ENCODE measurements at places on chromosomes 6 and 20.

GRCh38 chr6:20778912-20779311 is 244.7 kb downstream of the CDKAL1 start:
- no peak for DNase-seq

- DNase-seq = no peak
Observed at GRCh38 chr6:70592391-70593117, 25.8 kb downstream of the SDHAF4 start.

DNA sequence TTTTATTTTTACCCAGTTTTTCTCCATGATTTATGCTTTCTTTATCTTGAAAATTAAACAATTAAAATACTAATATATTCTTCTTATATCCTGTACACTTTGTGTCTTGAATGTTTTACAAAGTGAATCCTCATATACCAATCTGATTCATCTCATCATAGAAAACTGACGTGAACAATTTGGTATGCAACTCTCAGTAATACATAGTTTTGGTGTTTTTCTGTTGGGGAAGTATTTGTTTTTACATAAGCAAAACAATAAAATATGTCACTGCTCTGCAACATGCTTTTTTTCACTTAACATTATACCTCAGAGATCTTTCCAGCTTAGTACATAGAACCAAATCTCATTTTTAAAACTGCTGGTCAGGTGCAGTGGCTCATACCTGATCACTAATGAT is 14.7 kb downstream of the DNAAF9 start:
- no peak for DNase-seq

DNA sequence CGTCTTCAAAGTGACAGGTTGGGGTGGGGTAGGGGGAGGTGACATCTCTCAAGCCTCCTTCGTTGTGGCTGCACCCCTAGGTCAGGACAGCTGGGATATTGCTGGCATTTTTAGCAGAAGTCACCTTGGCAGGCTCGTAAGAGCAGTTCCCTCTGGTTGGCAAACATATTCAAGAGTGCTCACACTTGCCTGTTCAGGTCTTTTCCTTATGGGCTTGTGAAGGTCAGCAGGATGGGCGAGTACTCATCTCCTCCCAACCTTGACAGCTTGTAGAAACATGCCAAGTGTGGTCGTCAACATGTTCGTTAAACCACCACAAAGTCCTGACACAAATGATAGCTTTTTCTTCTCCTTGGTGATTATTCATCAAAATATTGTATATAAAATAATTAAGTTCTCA is 113.6 kb downstream of the HDGFL1 start:
- no peak for DNase-seq

DNA sequence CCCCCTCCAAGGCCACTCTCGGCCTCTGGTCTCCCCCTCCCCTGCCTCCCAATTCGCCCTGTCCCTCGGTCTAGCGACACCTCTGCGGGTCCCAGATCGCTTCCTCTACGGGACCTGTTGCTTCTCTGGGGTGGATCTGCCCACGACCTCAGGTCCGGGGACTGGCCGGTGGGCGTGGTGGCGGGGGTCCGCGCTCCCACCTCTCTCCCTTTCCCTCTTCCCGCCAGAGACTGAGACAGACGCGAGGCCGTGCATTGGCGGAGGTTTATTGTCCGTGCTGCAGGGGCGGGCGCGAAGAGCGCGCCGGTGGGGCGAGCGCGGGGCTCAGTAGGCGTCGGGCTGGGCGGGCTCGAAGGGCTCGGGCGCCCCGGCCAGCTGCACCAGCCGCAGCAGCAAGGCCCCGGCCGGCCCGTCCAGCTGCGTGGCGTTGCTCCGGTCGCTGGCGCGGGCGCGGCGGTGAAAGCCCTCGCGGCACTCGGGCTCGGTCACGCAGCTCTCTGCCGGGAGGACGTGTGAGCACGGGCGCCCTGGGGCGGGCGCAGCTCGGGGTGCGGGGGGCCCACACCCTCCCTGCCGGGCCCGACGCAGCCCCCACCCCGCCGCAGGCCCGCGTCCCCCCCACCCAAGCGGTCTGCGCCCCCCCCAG is 2.1 kb downstream of the AVP start:
- DNase-seq = no peak

DNA sequence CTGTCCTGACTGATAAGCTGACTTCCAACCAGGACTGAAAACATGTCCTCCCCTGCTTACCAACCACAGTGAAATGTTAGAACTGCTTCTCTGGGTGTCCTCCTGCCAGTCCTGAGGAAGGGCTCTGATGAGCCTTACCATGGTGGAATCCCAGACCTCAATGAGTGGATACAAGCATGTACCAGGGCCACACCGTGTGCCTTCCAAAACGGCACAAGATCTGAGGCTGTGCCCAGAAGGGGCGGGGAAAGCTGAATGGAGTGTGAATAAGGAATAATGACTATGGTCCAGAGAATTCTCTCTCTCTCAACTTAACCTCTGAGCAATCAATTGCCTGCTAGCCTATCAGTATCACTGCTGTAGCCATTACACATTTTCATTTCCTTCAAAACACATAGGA is 51.7 kb downstream of the PDE10A start:
- DNase-seq = no peak

DNA sequence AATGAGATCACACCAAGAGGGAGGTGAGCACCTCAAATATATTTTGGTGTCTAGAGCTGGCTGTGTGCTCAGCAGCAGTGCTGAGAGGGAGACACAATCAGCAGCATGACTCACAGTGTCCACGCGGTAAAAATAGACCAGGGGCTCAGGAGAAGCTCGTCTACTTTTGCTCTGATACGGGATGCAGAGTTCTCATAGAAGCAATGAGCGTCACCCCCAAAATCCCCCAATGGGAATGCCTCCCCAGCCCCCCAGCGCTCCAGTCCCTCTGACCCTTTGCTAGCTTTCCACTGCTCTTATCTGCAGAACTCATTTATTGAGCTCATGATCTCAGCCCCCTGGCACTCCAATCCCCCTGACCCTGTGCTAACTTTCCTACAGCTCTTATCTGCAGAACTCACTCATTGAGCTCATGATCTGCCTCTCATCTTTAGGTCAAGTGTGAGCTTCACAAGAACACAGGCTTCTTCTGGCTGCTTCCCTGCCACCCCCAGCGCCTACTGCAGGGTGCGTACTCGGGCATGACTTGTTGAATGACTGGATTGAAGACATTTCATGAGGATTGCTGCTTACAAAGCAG is 34.0 kb downstream of the SYNDIG1 start:
- no peak for DNase-seq
